ENCODE measurements at places on chromosomes 5 and 9. TPM values are rescaled to one million over a fixed set of nuclear protein-coding genes. Genes with fewer than 3 reads are reported as not detected.
A peak's percentile ranks its signal among the peaks of the same experiment; 100 is the strongest.

The TAF11L5 gene
- total RNA-seq, result not detected

The GFI1B gene
- total RNA-seq, result not detected

The CNTRL gene
- 8.6 TPM for total RNA-seq

The SLC34A1 gene
- total RNA-seq, result not detected

The F2RL2 gene
- 93.9 TPM for total RNA-seq

The AHRR gene
- 12.9 TPM for total RNA-seq

The LEAP2 gene
- 0.08 TPM for total RNA-seq

The MLANA gene
- not detected for total RNA-seq

The PCA3 gene
- not detected for total RNA-seq

The SOHLH1 gene
- not detected for total RNA-seq

The SAXO1 gene
- total RNA-seq, result under 0.01 TPM

DNA sequence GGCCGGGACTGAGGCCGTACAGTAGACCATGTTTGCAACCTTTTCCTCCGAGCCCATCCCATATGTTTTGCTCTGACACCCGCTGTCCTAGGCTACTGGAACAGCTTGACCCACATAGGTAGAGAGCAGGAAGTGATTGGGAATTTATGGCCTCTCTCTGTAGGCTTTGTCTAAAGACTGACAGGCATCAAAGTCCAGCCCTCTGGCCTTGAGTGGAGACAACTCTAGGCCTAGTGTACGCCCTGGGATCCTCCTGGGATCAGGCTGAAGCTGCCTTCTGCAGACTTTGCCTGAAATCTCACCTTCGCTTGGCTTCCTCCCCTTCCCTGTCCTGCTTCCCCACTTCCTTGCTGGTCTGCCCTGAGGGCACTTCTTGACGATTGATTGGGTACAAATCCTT lies 13.6 kb upstream of the AKNA start:
- no peak for DNase-seq

DNA sequence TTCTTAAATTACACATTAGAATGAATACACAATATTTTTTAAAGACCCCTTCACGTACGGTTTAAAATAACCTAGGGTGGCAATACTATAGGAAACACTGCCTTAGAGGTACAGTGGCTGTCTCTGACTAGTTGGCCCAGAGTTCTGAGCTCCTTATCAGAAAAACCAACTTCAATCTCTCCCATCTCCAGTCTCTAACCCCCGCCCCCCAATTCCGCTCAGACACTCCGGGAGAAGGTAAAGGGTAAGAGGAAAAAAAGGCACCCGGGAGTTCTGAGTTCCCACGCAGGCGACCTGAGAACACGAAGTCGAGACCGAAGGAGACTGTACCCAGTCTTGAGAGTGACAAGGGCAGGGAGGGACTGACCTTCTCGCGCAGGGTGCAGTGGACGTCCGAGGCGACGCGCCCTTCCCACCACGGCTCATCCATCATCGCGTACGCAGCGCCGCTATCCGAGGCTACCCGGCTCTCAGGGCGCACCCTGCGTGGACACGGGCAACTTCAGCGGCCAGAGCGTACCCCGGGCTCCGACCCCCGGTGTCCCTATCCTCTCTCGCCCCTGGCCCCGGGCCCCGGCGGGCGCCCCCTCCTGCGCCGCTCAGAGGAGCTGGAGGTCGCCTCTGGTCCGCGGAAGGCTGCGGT lies 752 bp downstream of the CCNJL start:
- DNase-seq, result no peak

- DNase-seq, result peak; percentile 28
Measured at GRCh38 chr5:39475881-39476842, 51.4 kb upstream of the DAB2 start.

- DNase-seq, result no peak
Measured at GRCh38 chr5:80315244-80315643, 4.6 kb upstream of the SPZ1 start.

DNA sequence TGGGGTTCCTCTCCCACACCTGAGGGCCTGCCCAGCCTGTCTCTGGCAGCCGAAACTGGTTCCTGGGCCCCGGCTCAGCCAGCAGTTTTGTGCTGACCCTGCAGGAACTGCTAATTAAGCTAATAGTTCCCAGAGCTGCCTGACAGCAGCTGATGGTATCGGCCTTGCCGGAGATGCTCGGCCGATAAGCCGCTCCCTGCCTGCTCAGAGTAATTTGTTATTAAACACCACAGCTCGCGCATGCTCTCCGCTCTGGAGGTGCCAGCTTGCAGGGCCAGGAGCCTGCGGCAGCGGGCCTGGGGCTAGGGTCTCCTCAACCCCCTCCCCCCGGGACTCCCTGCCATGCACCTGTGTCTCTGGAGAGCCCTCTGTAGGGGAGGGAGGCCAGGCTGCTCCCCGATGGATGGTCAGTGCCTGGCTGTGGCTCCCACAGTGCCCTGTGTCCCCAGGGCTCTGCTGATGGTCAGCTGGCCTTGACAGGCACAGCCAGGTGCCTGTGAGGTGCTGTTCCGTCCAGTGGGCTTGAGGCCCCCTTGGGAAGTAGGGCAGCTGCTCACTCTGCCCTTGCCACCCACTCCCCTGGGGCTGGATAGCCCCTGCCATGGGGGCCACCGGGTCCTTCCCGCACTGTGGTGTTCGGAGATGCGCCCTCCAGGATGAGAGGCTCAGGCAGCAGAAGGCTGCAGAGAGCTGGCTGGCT lies 41.7 kb downstream of the RXRA start:
- no peak for DNase-seq

- peak; percentile 20 for DNase-seq
Measured at GRCh38 chr5:59746241-59746765, 147.2 kb downstream of the PDE4D start.

- DNase-seq, result peak; percentile 36
Measured at GRCh38 chr5:72452515-72453245, 54.5 kb downstream of the ZNF366 start.

- DNase-seq, result no peak
Measured at GRCh38 chr5:170053896-170054295, 51.8 kb upstream of the FOXI1 start.

GRCh38 chr9:110821064-110821463 lies 152.5 kb downstream of the MUSK start:
- no peak for DNase-seq

DNA sequence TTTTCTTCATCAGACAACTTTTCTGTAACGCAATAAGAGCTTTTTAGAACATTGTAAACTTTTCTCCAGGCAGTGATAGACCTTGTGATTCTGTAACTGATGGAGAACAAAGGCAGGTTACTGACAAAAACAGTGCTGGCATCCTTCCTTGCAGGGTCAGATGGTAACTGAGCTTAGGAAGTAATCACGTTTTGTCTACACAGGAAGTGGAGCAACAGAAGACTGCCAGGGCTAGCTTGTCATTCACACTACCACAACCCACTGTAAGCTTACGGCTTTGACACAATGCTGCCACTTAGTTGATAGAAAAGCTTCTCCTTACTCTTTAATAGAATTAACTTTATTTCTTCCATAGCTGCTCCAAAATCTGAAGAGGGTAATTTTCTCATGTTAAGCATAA lies 46.8 kb downstream of the FBN2 start:
- no peak for DNase-seq

GRCh38 chr5:121873409-121873808 lies 21.7 kb downstream of the FTMT start:
- DNase-seq, result no peak

DNA sequence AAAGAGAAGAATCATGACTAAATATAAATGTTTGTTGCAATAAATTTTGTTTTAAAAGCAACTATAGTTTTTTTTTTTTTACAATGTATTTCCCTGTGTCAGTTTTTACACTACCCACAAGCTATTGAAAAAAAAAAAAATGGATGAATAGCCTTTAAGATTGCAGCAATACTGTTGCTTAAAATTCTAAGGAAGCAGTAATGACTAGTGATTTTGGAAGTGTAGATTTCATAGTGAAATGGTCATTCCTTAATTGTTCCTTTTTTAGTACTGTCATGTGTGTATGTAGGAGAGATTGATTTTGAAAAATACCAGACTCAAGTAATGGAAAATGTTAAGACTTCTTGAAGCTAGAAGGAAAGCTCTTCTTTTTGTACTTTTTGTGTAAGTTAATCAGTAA lies 53.1 kb downstream of the NDUFS4 start:
- no peak for DNase-seq

GRCh38 chr9:14341437-14342122 lies 27.6 kb upstream of the NFIB start:
- no peak for DNase-seq

All from H4 (cell line).